ENCODE measurements at places on chromosomes 2 and 18. TPM values are rescaled to one million over a fixed set of nuclear protein-coding genes. Genes with fewer than 3 reads are reported as not detected.

GAD1 gene
- total RNA-seq = 0.14 TPM

SERPINB10 gene
- total RNA-seq = 0.07 TPM

DIPK1C gene
- not detected for total RNA-seq

LRRC30 gene
- not detected for total RNA-seq

YES1 gene
- 418 TPM for total RNA-seq

DAPL1 gene
- not detected for total RNA-seq

ITGB6 gene
- total RNA-seq = 0.13 TPM

BOLL gene
- not detected for total RNA-seq

PTPRM gene
- 98.0 TPM for total RNA-seq

RAD51AP2 gene
- total RNA-seq = not detected

EPG5 gene
- total RNA-seq = 37.8 TPM

PER2 gene
- 2.8 TPM for total RNA-seq

HOXD13 gene
- not detected for total RNA-seq

OLA1 gene
- total RNA-seq = 167 TPM

SNTG2 gene
- not detected for total RNA-seq

WDR43 gene
- 144 TPM for total RNA-seq

CHRNG gene
- not detected for total RNA-seq

SEMA4C gene
- 18.4 TPM for total RNA-seq

DARS1 gene
- total RNA-seq = 113 TPM

SH2D6 gene
- total RNA-seq = not detected

CABYR gene
- total RNA-seq = 5.5 TPM

GFPT1 gene
- 51.6 TPM for total RNA-seq

CHRND gene
- not detected for total RNA-seq

MALL gene
- 102 TPM for total RNA-seq

Data from thoracic aorta endothelial cell (primary cell).